ENCODE measurements at places on chromosomes 2 and 18.

- DNase-seq: no peak
These were observed 69.1 kb upstream of the TCF7L1 start for GRCh38 chr2:85063981-85064599.

GRCh38 chr2:98849113-98849512 lies 86.9 kb downstream of the CRACDL start:
- no peak for DNase-seq

DNA sequence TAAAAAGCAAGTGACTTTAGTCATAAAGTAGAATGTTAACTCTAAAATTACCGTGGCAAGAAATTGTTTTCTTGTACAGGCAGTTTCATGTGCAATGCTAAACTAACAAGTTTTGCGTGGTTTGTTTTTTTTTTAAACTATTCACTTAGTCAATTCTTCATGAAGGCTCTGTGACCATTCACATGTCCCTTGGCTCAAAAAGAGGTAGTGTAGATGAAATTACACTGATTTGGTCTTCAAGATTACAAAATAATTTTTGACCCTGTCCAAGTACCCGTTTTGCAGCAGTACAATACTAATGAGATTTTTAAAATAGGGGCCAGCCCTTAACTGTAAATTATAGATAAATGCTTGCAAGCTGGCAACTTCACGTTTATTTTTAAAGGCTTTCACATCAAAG lies 1.3 kb downstream of the TMEM131 start:
- no peak for DNase-seq

GRCh38 chr2:119248311-119248710 lies 24.7 kb downstream of the STEAP3 start:
- no peak for DNase-seq

- peak; percentile 33 for DNase-seq
These were observed 261.6 kb downstream of the NAPG start for GRCh38 chr18:10787293-10787901.

- DNase-seq: no peak
These were observed 650.1 kb upstream of the VRK2 start for GRCh38 chr2:57396355-57397098.

DNA sequence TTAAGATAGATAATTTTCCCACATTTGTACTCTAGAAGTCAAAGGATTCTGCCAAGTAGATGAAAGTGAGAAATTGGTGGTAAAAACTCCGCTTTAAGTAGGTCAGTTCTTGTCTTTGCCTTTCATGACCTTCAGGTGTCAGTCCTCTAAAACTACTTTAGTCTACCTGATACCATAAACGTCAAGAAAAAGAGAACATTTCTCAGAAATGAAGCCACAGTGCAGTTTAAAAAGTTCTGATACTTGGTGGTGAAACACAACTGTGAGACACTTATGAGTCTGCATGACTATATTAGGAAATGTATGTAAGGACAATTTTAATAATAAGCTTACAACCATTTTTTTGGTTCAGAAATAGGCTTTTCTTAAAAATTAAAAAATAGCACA lies 583.3 kb downstream of the SATB2 start:
- DNase-seq: no peak

- DNase-seq: no peak
These were observed 180.5 kb downstream of the DIS3L2 start for GRCh38 chr2:232142049-232142448.

GRCh38 chr2:58122540-58122939 lies 75.9 kb downstream of the VRK2 start:
- no peak for DNase-seq

- DNase-seq: no peak
These were observed 301.0 kb upstream of the KLHL29 start for GRCh38 chr2:23083966-23084365.

GRCh38 chr2:220224691-220225543 lies 597.5 kb downstream of the SLC4A3 start:
- DNase-seq: no peak

DNA sequence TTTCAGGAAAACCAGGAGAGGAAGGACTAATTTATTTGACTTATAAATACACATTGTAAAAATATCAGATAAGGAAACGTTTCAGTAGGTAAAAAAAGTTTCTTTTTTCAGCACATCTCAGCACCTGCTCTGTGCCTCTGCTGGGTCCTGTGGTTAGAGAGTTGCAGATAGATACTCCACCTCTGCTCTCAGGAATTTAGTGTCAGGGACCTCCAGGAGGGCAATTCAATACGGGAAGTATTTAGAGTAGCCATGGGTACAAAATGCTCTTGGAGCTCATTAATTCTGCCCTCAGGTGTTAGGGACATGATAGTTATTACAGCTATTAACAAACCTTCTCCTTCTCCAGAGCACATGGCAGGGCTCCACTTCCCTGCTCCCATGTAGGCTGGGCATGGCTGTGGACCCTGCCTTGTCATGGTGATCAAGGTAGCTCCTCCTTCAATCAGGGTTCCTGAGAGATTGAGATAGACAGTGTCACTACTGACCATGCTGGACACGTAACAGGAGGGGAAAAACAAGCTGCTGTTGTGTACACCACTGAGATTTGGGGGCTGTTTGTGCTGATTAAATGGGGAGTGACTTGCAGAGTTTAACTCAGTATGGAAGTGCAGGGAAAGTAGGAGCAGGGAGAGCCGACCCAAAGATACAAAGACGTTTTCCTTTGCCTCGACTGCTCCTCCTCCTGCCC lies 185.6 kb upstream of the COPS8 start:
- no peak for DNase-seq

- DNase-seq: no peak
These were observed 260.0 kb upstream of the SIX2 start for GRCh38 chr2:45269149-45269793.

DNA sequence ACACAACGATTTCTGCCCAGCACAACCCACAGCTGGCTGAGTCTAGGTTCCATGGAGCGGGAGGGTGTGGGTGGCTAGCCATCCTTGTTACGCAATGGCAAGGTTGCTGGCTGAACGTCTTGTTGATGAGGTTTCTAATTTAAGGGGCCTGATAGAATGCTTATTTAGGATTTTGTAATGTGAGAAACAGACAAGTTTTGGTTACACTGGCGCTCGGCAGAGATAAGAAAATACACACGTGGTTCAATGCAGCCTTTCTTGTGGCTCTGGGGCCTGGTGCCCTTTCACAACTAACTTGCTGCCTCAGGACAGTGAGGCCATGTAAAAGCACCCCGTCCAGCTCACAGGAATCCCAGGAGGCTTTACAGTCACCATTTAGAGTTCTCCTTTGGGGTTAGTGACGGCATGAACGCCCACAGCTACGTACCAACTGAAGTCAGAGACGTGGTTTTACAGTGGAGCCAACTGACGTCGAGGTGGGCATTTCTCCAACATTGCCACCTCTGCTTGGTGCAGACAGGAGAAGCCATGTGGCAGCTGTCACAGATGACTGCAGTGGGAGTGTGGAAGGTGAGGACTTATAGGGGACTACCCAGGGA lies 29.7 kb upstream of the PIEZO2 start:
- DNase-seq: no peak

DNA sequence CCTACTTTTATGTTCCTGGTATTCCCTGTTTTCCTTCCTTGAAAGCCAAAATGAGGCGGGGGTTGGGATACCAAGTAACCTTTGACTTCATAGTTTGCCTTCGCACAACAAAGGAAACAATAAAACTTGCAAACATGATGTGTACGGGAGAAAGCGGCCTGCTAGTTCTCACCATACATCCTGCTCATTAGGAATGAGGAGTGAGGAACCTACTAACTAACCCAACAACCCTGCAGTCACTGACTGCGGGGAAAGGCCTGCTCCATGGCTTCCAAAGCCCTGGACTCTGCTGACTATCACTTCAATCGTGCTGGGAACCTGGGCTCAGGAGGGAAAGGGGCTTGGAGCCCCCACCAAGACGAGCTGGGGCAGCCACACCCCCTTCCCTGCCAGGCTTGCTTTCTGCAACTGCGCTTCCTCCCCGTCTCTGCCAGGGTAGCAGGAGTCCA lies 24.2 kb downstream of the RPL31 start:
- DNase-seq: no peak

GRCh38 chr2:134079373-134079772 lies 174.5 kb upstream of the MGAT5 start:
- no peak for DNase-seq

GRCh38 chr2:135916207-135916606 lies 40.0 kb upstream of the MCM6 start:
- no peak for DNase-seq

GRCh38 chr2:170227951-170228350 lies 50.0 kb downstream of the MYO3B start:
- DNase-seq: no peak

- DNase-seq: no peak
These were observed 201.2 kb downstream of the CBLN2 start for GRCh38 chr18:72342933-72343332.

GRCh38 chr2:9144046-9144445 lies 62.6 kb upstream of the ASAP2 start:
- DNase-seq: no peak

GRCh38 chr2:17426743-17427142 lies 91.5 kb downstream of the RAD51AP2 start:
- no peak for DNase-seq

DNA sequence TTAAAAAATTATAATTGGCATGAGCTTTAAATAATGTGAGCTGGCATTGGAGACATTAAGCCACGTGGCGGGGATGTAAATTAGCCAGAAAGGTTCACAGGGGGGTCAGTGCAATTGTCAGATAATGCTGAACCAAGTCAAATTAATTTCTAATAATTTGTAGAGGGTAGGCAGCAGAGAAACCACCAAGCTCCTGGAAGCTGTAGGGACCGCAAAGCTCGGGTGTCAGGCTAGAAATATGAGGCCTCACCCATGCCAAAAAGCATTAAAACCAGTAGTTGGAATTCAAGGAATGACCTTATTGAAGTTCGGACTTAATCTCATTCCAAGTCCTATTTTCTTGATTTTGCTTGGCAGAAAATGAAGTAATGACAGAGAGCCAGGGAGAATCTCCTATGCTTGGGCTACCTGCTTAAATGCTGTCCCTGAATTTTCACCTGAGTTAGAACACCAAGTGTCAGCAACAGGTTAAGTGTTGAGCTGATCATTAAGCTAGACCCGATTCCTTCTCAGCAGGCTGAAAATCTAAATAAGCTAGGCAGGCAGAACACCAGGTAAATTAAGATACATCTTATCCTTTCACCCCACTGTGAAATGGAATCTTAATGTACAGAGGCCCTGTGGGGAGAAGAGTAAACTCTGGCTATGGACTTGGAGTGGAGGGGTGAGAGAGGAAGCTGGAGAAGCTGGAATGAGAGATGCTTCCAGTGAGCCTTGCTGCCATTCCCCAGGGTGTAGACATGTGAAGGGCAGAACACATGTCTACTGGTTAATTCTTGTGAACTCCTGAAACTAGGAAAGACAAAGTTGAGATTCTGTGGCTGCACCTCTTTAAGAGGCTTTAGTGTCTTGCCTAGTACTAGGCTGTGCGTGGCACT lies 520.0 kb downstream of the SLC4A3 start:
- no peak for DNase-seq

- no peak for DNase-seq
These were observed 24.4 kb downstream of the GPR39 start for GRCh38 chr2:132441051-132441450.

All from HFF-Myc (cell line).